ENCODE measurements at places on chromosomes 16 and 17.

GRCh38 chr17:50051082-50051576 is 4.8 kb upstream of the ITGA3 start:
- peak; percentile 36 for DNase-seq

- no peak for DNase-seq
Measured at GRCh38 chr16:62277942-62278341, 241.7 kb upstream of the CDH8 start.

GRCh38 chr17:6456914-6457687 is 12.8 kb downstream of the PIMREG start:
- DNase-seq, result no peak

- DNase-seq, result no peak
Measured at GRCh38 chr16:28301154-28301553, 8.8 kb downstream of the SBK1 start.
